NCI-H2081 treated with DMSO at 0.1 percent for 48 hours (cell line): ENCODE measurements at places on chromosomes 6 and 20.

DNA sequence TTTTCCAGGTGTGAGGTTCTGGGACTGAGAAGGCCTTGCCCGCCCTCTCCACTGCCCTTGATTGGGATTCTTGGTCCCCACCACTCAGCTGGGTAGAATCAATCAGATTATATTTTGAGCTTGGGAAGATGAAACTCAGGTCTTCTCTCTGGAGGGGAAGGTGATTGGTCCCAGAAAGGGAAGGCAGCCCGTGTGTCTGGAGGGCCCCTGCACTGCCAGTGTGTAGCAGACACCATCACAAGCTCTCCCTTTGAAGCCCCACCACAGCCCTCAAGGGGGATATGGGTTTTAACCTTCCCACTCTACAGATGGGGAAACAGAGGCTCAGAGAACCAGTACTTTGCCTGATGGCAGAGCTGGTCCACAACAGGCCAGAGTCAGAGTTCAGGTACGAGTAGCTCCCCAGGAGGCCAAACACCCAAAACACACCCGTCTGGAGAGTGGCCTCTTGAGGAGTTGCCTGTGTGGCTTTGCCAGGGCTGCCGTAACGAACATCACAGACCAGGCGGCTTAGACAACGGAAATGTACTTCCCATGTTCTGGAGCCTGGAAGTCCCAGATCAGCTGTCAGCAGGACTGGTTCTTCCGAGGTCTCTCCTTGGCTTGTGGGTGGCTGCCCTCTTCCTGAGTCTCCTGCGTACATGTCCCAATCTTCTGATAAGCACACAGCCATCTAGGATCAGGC lies 205.6 kb downstream of the SYNDIG1 start:
- no peak for DNase-seq

- DNase-seq = no peak
Measured at GRCh38 chr6:117542493-117542892, 59.8 kb downstream of the GOPC start.

DNA sequence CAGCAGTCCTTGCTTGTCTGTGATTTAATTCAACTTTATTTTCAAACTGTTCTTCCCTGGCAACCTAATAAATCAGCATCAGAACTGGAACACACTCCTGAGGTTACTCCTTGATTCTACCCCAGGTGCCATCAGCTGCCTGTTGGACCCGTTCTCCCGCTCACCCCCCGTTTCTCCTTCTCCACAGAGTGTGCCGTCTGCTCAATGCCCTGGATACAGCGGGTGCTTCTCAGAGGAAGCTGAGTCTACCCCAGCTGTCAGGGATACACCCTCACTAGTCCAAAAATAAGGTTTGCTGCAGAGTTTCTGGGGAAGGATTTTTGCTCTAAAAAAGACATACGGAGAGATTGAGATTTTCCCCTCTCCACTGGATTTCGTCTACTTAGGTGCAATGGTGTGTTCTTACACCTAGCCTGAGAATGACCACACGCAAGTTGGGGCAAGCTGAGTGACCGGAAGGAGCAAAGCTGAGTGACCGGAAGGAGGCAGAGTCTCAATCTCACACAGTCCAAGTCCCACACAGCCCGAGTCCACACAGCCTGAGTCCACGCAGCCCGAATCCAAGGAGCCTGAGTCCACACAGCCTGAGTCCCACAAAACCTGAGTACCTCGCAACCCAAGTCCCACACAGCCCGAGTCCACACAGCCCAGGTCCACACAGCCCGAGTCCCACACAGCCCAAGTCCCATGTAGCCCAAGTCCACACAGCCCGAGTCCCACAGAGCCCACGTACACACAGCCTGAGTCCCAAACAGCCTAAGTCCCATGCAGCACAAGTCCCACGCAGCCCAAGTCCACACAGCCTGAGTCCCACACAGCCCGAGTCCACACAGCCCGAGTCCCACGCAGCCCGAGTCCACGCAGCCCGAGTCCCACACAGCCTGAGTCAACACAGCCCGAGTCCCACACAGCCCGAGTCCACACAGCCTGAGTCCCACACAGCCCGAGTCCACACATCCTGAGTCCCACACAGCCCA lies 58.6 kb upstream of the DACT2 start:
- no peak for DNase-seq

GRCh38 chr6:132354517-132355167 lies 46.6 kb downstream of the MOXD1 start:
- no peak for DNase-seq

DNA sequence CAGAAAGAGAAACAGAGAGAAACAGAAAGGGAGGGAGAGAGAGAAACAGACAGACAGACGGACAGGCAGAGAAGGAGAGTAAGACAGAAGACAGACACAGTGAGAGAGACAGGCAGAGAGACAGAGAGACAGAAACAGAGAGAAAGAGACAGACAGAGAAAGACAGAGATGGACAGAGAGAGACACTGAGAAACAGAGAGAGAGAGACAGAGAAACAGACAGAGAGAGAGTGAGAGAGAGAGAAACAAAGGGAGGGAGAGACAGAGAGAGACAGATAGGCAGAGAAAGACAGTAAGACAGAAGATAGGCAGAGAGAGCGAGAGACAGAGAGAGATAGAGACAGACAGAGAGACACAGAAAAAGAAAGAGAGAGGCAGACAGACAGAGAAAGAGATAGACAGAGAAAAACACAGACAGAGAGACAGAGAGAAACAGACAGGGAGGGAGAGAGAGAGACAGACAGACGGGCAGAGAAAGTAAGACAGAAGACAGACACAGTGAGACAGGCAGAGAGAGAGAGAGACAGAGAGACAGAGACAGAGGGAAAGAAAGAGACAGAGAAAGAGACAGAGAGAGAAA lies 753.4 kb upstream of the DEFB115 start:
- DNase-seq = no peak

DNA sequence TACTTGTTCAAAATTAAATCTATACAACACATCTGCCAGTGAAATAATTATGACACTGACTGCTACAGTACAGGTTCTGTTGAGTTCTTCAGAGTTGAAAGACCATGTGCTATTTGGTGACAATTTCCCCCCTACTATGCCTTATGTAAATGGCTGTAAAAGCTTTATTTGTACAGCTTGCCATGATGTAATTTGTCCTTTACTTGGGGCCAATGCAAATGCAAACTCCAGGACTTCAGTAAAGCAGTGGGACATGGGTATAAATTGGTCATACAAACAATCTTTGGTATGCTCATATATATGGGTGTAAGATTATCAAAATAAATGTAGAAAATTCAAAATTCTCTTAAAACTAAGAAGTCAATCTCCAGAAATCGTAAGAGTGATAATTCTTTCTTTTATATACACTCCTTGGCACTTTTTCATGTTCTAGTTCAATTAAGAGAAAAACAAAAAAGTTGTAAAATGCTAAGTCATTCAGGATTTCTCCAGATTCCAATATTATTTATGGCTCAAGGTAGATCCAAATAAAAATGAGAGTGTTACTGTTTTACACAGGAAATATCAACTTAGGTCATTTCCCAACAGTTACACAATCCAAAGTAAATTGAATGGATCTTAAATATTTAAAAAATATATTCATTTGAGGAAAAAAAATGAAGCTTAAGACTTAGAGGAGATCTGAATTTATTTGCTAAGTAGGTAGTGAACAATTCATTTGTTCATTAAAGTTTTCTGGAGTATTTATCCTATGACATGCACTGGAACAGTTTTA lies 1310.5 kb upstream of the CITED2 start:
- DNase-seq = peak; percentile 82

GRCh38 chr6:109255087-109255486 lies 127.2 kb downstream of the CD164 start:
- DNase-seq = no peak

GRCh38 chr20:58433759-58434158 lies 44.7 kb downstream of the VAPB start:
- DNase-seq = no peak

DNA sequence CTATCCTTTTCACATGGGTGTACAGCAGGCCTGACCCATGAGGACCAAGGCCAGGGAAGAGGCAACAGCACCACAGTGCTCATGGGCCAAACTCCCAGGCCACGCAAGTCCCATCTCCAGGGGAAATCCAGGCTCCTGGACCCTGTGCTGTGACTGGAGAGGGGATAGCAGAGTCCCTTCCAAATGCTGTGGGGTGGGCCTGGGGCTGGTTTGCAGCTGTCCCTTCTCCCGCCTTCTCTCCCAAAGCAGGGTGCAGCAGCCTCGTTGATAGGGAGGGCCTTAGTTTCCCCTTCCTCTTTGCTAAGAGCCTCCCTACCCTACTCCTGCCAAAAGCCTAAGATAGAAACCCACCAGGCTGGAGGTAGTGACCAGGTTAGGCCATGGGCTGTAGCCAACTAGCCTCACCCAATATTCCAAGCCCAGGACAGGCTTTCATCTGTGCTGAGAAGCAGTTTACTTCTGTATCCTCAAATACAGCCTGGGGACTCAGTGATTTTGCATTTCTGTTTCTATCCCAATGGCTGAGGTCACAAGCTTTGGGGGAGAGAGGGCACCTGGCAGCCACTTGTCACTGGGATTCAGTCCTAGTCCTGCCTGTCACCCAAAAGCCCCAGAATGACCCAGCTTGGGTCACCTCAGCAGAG lies 1.4 kb downstream of the CTSZ start:
- DNase-seq = no peak

GRCh38 chr6:147950623-147950987 lies 392.0 kb upstream of the SASH1 start:
- DNase-seq = no peak

DNA sequence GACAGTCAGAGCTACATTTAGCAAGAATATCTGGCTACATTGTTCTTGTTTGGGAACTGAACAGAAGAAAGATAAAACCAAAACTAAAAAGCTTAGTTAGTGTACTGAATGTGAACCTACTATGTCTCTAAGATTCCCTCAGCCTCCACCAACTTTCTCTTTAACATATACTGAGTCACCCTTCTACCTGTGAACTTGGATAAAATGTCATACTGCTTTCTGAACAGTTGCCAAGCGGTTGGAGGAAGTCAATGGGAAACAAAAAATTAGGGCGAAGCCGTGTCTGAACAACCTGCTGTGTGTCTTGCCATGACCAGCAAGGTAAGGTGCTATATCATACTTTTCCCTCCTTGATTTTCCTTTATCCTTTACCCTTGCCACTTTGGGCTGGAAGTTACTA lies 243.5 kb downstream of the BTBD9 start:
- no peak for DNase-seq

GRCh38 chr6:127812985-127813698 lies 87.7 kb downstream of the THEMIS start:
- no peak for DNase-seq

DNA sequence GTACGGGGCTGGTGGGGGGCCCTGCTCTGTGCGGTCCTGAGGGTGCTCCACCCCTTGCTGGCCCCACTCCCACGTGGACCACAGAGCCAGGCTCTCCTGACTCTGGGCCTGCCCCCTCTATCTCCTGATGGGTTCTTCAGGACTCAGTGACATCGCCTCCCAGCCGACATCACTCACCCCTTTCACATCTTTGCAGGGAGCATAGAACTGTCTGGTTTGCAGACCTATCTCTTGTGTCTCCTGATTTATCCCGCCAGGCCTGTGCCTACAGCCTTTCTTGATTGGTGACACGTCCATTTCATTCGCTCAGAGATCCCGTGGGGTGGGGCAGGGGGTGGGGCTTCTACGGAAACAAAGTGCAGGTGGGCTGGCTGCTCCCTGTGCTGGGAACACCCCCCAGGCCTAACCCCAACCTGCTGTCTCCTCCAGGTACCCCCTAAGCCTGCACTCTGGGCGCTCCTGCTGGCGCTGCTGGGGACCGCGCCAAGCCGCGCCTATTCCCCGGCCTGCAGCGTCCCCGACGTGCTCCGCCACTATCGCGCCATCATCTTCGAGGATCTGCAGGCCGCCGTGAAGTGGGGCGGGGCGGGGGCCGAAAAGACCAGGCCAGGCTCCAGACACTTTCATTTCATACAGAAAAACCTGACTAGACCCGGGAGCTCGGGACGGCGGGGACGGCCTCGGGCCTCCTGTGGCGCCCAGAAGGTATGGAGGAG lies 1.7 kb downstream of the C20orf204 start:
- DNase-seq = no peak

DNA sequence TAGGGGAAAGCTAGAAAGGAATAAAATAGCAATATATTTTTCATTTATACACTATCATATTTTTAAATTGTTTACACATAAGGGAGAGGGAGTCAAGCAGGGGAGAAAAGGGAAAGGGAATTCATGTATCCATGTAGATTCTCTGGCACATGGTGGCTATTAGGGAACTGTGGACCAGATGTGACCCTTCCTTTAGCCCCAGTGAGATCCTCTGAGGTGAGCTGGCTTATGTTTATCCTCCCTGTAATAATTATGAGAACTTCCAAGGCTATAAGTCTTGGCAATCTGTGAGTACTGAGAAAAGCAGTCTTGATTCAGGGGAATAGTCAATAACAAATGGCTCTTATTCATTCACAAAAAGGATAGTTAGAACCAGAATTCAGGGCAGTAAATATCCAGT lies 42.6 kb downstream of the TSBP1 start:
- no peak for DNase-seq

- no peak for DNase-seq
Measured at GRCh38 chr6:37585523-37585905, 85.8 kb upstream of the CCDC167 start.

GRCh38 chr6:101534821-101535220 lies 141.3 kb downstream of the GRIK2 start:
- no peak for DNase-seq

DNA sequence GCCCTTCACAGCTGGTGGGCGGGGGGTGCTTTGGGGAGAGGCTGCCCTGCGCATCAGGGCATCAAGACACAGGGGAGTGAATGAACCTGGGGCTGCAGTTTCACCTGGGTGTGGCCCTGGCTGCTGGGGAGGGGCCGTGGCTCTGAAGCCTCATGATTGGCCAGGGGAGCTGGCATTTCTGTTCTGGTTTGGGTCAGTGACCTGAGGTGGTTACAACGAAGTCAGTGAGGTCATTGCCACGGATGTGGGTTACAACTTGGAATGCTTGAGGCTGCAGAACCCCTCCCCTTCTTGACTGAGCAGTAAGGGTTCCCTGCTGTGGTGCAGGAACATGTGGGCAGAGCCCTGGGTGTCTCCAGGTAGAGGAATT lies 3.0 kb downstream of the TCEA2 start:
- no peak for DNase-seq

DNA sequence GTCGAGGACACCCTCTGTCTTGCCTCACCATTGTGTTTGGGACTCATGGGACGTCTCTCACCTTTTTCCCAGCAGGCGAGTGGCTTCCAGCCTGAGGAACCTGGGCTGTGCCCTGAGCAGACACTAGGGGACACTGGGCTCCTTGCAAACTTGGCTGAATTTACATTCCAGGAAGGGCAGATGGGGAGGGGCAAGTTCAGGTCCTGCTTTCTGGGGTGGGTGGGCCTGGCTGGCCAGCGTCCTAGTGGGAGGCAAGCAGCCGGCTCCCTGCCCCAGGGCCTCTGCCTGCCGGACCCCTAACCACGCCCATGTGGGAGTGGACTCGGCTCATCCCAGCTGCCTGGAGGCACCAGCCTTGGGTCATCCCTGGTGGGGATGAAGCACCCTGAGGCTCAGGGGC lies 48.2 kb upstream of the MLN start:
- DNase-seq = no peak

GRCh38 chr20:62522748-62523396 lies 47.1 kb upstream of the GATA5 start:
- no peak for DNase-seq

- no peak for DNase-seq
Measured at GRCh38 chr6:138765896-138766655, 7.5 kb upstream of the CCDC28A start.

GRCh38 chr6:24330137-24330732 lies 27.6 kb downstream of the DCDC2 start:
- no peak for DNase-seq

- no peak for DNase-seq
Measured at GRCh38 chr6:161696801-161697200, 422.9 kb upstream of the AGPAT4 start.

- DNase-seq = no peak
Measured at GRCh38 chr6:42046464-42047212, 3.7 kb upstream of the TAF8 start.
